Dorsolateral prefrontal cortex (tissue), 122 donors: ENCODE measurements at places on chromosomes 3 and 15. TPM values are rescaled to one million over a fixed set of nuclear protein-coding genes. Genes with fewer than 3 reads are reported as not detected.

DNA sequence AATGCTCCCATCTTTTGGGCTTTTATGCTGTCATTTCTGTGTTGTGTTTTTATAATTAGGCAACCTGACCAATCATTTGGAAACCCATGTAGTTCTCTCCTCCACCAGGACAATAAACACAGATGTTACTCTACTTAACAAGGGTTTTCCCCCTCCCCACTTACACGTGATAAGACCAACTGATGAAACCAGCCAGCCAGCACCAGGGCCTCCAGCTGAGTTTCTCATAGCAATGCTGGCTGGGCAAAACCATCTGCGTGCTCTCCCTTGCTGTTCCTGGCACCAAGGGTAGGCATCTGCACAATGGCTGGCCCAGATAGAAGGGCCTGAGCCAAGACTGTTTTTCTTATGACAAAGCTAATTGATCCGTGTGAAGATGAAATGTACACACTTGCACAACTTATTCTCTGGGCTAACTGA lies 310.4 kb downstream of the PLCL2 start:
- DNase-seq, result peak; percentile 58

DNA sequence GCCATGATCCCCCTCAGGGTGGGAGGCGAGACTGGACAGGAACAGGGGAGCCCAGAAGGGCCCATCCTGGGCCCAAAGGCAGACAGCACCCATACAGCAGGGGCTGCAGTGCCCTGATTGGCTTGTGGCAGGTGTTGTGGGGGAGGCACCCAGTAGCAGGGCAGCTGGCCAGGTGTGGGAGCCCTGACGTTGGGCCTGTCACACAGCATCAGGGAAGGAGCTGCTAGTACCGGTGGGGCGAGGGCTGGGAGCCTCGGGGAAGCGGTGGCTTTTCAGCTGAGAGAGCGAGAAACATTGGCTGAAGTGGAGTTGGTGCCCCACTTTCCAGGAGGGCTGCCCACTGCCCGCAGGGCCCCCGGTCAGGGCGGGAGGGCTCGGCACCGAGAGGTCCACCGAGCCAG lies 19.7 kb upstream of the CYP11A1 start:
- DNase-seq, result no peak

- no peak for DNase-seq
These were observed 248.9 kb downstream of the SV2B start for GRCh38 chr15:91348752-91349500.

DNA sequence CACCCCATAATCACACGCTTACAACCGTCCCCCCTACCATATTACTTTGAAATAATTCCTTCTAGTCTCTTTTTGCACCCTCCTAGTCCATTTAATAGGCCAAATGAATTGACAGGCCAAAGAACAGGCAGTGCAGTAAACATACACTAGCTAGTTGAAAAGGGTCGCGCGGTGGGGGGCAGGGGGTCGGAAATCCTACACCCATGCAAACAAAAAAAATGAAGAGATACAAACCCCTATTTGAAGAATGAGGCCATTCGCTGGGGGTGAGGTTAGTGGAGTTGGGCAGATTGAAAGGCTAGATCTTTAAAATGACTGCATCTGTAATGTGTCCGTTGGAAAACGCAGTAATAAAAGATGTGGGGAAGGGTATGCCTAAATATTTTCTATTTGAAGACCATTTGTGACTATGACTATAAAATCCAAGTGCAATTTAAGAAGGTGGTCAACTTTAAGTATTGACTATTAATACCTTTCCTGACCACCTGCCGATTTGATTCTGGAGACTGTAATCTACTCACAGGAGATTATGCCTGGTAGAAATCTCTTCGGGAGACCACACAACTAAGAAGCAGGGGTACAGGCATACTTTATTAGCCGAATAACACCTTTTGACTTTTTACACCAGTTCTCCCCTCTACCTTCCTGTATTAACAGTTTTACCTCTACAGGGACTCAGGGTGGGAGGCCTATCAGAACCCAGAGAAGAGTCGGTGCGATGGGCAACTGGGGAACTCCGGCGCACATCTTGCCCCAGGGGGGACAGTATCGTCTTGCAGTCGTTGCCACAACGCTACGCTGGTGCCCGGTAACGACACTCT lies 762 bp upstream of the ARL6 start:
- no peak for DNase-seq

- DNase-seq, result no peak
These were observed 9.8 kb downstream of the CTXND1 start for GRCh38 chr15:80242132-80242769.

DNA sequence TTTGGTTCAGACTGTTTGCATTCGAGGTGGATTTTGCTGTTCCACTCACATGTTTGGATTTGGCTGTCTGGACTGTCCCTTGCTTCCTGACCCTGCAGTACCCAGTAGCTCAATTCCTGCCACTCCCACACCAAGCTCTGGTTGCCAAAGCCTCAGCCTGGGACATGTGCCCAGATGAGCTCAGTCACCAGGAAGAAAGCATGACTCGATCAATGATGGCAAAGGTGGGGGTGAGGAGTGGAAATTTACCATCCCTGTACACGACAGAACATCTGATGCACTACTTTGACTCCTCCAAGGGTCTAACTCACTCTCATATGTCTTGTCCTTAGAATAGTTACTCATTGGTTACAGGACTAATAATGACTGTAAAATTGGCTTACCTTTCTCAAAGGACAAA lies 45.2 kb downstream of the ZNF385D start:
- DNase-seq, result no peak

DNA sequence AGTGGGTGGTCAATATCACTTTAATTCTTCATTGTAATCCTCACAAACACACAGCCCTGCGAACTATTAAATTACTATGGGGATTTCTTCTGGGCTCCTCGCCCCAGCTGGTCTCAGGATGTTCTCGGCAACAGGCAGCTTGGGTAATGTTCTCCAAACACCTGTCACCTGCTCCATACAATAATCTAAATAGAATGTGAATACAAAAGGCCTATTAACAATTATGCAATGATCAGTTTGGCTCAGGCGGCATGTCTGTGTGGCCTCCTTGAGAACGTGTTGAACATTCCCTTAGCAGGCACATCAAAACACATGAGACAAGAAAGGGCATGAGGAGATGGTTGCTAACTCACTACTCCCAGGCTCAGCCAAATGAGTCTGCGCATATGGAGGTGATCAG lies 158.6 kb upstream of the KBTBD8 start:
- no peak for DNase-seq

DNA sequence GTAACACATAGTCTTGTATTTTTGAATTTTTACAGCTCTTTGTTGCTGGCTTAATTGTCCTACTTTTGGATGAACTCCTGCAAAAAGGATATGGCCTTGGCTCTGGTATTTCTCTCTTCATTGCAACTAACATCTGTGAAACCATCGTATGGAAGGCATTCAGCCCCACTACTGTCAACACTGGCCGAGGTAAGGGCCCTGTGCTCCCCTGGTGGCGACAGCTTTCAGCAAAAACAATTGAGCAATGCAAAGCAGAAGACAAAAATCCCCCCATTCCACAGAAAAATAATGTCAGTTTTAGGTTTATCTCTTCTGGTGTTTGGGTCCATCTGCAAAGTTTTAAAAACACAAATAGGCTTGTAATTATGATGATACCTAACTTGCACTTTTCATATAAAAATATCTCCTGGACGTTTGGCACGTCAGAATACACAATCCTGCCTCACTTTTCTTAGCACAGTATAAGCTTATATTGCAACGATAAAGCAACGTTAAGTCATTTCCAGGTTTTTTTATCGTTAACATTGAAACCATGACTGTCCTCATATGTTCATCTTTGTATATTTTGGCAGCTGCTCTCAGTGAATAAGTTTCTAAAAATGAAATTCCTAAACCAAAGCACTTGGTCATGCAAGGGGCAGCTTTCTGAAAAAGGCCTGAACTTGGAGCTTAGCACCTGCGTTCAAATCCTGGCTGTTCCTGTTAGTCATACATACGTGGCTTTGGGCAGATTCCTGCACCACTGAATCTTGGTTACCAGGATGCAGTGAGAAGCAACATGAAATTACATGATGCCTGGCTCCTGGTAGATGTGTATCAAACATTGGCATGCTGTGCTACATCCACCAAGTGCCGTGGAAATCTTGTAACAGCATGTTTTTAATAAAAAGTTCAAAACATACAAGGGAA lies 8.5 kb downstream of the SEC61A1 start:
- no peak for DNase-seq

GRCh38 chr3:103847081-103848062 lies 1412.6 kb downstream of the ZPLD1 start:
- no peak for DNase-seq

DNA sequence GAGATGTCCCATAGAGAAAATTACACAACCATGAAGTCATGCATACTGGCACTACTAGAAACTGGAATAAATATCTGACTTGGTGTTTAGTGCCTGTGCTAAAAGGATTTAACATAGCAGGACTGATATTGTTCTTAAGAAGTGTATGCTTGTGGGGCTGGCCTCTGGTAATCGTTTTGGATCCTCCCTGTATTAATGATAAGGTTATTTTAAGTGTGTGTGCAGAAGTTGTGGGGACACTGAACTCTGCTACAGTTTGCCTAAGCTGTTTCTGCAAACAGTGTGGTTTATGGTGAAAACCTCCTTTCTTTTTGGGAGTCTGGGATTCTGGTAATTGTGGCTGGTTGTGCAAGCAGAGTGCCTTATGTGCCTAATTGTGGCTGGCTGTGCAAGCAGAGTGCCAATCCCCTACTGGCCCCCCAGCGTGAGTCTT lies 120.8 kb downstream of the CLASP2 start:
- no peak for DNase-seq

DNA sequence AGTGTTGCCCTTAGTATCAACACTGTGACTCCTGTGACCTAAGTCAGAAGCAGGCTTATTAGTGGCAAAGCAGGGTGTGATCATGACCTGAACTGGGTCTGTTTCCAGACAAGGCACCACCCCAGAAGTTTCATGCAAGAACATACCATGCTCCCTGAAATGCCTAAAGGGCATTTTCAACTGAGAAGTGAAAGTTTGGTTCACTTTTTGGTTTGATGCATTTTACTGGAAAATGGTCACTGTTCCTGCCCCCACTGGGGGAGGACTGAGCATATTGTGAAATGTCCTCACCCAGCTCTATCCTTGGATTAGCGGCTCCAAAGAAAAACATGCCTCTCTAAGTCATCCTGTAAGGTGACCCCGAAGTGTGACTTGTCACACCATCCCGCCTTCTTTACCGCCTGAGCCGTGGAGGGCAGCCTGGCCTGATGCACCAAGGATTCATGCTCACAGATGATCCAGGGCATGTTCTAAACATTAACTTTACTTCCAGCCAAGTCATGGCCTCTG lies 3.1 kb upstream of the FAM240A start:
- DNase-seq, result no peak

- no peak for DNase-seq
These were observed 103.7 kb upstream of the AADACL2 start for GRCh38 chr3:151630035-151630434.

DNA sequence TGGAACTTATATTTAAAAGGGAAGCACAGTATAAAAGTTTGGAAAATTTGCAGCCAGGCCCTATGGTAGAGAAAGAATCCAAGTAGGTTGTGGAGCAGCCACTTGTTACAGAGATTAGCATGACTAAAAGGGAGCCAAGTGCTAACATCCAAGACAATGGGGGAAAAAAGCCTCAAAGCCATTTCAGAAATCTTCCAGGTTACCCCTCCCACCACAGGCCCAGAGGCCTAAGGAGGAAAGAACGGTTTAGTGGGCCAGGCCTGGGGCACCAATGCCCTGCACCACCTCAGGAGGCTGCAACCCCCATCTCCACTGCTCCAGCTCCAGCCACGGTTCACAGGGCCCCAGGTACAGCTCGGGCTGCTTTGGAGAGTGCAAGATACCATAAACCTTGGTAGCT lies 69.9 kb downstream of the IGF2BP2 start:
- DNase-seq, result no peak

DNA sequence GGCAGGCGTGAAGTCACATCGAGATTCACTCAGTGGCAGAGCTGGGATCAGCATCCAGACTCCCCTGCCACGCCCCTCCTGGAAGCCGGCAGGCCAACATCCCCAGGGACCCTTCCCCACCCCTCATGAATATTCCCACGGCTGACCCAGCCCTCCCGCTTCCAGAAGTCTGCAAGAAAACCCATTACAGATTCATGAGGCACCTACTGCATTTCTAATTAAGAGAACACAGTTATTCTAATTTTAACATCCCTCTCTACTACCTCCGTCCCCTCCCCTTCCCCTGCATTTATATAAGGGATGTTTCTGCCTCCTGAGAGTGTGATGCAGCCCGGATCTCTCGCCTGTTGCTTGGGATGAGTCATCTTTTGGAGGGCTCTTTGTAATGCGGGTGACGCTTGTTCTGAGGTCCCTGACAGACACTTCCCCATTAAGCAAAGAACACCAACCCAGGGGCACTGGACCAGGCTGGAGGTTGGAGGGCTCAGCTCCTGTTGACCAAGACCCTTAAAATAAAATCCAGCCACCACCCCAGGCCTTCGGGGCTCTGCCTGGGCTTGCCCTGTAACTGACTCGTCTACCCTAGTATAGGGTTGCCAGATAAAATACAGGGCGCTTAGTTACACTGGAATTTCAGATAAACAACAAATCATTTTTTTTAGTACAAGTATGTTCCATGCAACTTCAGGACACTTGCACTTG lies 118.7 kb downstream of the NUP210 start:
- DNase-seq, result no peak

DNA sequence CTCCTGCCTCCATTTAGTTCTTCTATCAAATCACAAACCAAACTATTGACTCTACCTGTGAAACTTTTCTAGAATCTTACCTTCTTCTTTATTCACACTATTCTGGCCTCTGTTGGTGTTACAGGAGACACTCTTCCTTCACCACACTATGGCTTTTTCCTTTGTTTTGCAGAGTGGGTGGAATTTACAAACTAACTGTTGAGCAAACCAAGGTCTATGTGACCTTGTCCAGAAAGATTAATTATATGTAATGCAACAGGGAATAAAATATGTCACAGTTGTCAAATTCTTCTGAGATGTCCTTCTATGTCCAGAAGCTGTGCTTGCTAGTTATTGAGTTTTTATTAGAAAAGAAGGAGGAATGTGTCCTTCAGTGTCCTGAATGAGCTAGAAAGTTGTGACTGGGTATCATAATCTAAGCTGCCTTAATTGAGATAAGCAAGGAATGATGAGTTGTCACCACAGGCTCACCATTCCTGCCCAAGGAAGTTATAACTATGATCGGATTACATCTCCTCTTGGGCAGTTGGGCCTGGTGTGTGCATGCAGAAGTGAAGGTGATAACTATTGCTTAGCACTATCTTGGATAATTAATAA lies 21.7 kb downstream of the ARL14 start:
- DNase-seq, result no peak

The C3orf22 gene
- total RNA-seq, result not detected

The SAMMSON gene
- 4.1 TPM for total RNA-seq

The GOLGA6L7 gene
- total RNA-seq, result not detected
